ENCODE measurements at places on chromosomes 7 and 10.

DNA sequence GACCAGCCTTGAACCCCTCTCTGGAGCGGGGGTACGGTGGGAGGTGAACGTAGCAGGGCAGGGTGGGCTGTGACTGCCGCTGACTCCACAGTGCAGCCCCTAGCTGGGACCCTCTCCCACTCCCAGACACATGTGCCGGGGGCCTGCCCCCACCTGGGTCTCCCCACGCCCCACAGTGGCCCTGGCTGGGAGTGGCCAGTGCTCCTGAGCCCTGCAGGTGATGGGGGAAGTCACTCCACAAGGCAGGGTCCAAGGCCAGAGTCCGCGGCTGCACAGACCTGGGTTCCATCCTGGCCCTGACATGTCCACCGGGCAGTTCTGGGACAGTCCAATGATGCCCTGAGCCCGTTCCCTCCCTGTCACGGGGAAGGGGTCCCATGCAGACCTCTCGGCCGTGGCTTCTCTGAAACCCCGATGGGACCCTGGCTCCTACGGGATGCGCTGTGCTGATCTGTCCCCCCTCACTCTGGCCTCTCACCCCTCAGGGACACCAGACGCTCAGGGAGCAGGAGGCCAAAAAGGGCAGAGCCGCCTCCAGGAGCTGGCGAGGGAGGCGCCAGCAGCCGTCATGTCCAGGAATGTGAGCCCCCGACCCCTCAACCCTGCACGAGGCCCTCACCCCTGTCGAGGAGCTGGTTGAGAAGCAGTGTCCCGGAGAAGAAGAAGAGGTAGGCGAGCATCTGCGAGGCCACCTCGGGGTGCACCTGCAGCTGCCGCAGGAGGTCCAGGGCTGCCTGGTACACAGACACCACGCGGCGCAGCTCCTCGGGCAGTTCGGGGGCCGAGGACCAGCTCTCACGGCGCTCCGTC lies 40.4 kb downstream of the AP5Z1 start:
- DNase-seq, result no peak

DNA sequence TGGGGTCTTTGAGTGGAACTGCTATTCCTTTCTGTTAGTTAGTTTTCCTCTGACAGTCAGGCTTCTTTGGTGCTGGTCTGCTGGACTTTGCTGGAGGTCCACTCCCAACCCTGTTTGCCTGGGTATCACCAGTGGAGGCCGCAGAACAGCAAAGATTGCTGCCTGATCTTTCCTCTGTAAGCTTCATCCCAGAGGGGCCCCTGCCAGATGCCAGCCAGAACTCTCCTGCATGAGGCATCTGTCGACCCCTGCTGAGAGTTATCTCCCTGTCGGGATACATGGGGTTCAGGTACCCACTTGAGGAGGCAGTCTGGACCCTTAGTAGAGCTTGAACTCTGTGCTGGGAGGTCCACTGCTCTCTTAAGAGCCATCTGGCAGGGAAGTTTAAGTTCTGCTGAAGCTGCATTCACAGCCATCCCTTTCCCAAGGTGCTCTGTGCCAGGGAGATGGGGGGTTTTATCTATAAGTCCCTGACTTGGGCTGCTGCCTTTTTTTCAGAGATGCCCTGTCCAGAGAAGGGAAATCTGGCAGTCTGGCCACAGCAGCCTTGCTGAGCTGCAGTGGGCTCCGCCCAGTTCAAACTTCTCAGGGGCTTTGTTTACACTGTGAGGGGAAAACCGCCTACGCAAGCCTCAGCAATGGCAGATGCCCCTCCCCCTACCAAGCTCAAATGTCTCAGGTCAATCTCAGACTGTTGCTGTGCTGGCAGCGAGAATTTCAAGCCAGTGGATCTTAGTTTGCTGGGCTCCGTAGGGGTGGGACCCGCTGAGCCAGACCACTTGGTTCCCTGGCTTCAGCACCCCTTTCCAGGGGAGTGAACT lies 89.7 kb upstream of the CDK6 start:
- no peak for DNase-seq

- no peak for DNase-seq
Measured at GRCh38 chr7:64608116-64608910, 45.4 kb upstream of the ZNF680 start.

DNA sequence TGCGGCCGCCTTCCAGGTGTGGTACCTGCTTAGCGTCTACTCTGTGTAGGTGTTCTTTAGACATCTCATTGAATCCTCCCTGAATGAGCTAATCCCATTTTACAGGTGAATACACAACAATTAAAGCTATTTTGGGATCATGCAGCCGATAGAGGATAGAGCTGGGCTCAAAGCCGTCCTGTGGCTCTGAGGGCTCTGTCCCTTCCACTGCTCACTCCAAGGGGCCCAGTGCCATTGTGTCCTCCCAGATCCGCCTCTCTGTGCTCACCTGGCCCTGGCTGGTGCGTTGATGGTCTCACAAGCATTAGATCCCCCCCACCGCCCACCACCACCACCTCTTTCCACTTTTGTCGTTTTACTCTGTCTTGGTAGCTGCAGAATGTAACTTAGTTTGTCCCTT lies 13.1 kb downstream of the NPTX2 start:
- no peak for DNase-seq

GRCh38 chr10:107517811-107518210 lies 353.3 kb upstream of the SORCS1 start:
- DNase-seq, result no peak

GRCh38 chr7:36663481-36663880 lies 60.8 kb downstream of the AOAH start:
- DNase-seq, result no peak

- no peak for DNase-seq
Measured at GRCh38 chr10:3096149-3096548, 28.8 kb downstream of the PFKP start.

GRCh38 chr10:130212746-130213145 lies 76.6 kb downstream of the GLRX3 start:
- DNase-seq, result no peak

DNA sequence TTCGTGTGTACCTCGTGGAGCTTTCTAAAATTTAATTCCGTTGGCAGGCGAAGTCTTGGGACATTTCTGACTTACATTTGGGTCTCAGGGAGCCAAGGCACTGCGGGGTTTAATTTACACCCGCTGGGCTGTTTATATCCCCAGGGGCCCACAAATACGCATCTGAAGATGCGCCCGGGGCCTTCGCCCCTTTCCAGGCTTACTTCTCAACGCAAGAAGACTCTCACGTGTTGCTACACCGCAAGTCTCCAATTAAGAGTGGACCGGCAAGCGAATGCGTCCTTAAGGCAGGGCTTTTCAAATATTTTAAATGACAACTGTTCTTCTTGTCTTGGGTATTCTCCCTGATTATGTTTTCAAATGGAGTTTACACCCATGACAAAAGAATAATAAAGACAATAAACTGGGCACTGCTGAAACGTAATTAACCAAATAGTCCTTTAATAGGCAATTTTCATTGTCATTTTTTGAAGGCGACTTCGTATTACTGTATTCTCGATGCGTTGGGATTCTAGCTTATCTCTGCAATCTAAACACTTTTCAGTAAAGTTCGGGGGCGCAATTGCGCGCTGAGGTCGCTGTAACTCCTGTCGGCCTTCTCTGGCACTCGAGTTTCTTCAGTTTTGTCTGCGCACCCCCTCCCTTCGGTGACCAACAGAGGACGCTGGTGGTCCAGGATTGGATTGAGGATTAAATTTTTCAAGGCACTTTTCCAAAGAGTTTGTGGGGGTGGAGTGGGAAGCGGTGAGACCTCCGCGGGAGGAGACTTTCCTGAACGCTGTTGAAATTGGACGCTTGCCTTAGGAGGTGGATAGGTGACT lies 837 bp upstream of the IGFBP3 start:
- DNase-seq, result no peak

- DNase-seq, result no peak
Measured at GRCh38 chr10:18226336-18226735, 86.1 kb downstream of the CACNB2 start.

DNA sequence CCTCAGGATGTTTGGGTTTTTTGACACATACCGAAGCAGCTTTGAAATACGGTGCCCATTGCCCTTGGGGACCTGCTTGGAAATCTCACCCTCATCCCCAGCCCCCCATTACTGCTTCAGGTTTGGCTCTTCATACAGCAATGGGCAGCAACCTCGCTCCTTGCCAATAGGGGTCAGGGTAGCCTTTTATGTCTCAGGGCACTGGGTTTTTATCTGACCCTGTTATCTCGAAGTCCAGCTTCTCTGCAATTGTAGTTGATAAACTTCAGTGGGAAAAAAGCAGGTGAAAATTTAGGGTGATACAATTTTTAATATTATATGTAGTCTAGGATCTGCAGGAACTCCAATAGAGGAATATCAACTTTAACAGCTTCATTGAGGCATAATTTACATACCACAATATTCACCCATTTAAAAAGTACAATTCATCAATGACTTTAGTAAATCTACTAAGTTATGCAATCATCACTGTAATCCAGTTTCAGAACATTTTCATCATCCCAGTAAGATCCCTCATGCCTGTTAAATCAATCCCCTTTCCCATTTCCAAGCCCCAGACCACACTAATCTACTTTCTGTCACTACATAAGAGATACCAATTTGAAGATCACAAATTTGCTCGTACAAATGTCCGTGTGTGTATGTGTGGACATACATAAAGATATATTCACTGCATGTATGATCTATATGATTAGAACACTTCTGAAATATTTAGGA lies 386.2 kb downstream of the KCNMA1 start:
- DNase-seq, result peak; percentile 59

- DNase-seq, result no peak
Measured at GRCh38 chr7:103706805-103707204, 260.8 kb upstream of the SLC26A5 start.

GRCh38 chr7:72213769-72214168 lies 198.4 kb downstream of the CALN1 start:
- DNase-seq, result no peak

DNA sequence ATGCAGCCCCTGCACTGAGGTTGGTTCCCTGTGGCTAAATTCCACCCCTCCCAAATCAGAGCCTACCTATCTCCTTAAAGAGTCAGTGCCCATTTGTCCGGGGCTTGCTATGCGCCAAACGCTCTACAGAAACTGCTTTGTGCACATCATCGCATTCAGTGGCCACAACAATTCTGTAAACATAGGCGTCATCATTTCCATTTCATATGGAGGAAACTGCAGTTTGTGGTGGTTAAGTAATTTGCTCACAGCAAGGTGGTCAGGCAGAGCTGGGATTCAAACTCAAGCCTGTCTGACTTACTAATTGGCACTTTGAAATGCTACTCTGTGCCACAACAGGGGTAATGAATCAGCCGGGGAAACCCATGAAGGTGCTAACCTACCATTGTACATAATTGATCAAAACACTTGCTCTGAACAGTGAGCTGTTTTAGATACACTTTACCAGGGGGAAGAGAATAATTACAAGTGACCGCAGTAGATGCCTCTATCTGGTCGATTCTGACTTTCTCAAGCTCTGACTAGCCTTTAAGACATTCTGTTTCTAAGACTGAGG lies 775.5 kb downstream of the LRMDA start:
- no peak for DNase-seq

DNA sequence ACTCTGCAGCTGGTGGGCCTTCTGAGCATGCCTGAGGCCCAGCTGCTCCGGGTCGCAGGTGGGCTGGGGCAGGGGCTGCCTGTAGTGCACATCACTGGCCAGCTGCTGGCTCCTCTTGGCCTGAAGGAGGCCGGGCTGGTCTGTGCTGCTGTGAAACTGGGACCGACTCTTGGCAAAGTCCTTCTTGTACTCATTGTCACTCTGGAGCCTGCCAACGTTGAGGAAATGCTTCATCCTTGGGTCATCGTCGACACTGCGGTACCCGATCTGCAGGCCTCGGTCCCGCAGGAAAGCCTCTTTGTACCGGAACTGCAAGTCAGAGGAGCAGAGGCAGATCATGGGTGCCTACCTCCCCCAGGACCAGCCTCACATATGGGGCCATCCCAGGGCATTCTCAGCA lies 37.7 kb downstream of the HABP2 start:
- no peak for DNase-seq

- no peak for DNase-seq
Measured at GRCh38 chr7:124440081-124440480, 325.5 kb downstream of the GPR37 start.

- DNase-seq, result no peak
Measured at GRCh38 chr10:118447478-118448270, 105.5 kb upstream of the FAM204A start.

GRCh38 chr7:157977717-157978496 lies 609.7 kb downstream of the PTPRN2 start:
- DNase-seq, result no peak
